ENCODE measurements at places on chromosomes 4 and X.

DNA sequence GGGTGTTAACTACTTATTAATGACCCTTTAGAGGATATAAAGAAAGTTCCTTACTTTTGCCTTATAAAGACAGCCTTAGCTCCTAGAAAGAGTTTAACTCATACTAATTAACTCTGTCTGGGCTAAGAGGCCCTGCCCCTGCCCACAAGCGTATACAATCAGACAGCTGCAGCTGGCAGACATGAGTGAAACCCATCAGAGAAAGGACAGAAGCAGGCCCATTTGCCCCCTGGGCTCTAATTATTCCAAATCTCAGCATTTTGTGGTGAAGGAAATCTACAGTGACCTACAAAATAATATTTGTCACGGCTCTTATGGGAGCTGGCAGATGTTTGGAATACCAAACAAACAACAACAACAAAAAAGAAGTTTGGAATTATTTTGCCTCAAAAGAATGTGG, 71.8 kb downstream of the CHRDL1 start:
- no peak for DNase-seq

GRCh38 chr4:174429701-174430410, 92.4 kb downstream of the HPGD start:
- no peak for DNase-seq

- DNase-seq: no peak
These were observed 671.6 kb upstream of the SLIT2 start for GRCh38 chr4:19580095-19580494.

DNA sequence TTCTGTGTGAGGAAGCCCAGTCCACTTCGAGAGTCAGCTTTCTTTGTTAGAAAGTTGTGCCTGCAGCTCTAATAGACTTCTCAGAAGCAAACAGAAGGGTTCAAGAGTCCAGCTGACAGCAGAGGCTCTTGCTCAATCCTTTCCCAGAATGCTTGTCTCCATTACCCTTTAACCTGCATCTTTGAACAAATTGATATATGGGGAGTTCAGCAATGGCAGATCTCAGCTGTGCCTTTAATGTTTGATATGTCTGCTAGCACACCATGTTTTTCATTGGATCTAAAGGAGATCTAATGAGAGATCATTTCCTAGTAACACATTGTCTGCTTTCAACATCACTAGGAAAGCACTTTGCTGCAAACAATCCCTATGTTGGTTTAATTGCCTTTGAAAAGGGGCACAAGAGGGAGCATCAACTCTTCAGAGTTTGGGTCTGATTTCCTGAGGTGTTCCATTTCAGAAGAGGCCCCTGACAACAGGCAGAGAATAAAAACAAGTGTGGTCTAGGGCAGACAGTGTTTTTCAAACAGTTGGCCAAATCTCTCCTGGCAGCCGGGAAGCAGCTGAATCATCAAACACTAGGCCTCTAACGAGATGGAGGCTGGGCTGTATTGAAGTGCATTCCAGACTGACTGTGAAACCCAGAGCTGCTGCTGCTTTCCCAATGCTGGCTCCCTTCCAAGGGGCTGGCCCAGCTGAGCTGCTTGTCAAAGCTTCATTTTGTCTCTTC, 55.5 kb downstream of the LUZP4 start:
- DNase-seq: no peak

DNA sequence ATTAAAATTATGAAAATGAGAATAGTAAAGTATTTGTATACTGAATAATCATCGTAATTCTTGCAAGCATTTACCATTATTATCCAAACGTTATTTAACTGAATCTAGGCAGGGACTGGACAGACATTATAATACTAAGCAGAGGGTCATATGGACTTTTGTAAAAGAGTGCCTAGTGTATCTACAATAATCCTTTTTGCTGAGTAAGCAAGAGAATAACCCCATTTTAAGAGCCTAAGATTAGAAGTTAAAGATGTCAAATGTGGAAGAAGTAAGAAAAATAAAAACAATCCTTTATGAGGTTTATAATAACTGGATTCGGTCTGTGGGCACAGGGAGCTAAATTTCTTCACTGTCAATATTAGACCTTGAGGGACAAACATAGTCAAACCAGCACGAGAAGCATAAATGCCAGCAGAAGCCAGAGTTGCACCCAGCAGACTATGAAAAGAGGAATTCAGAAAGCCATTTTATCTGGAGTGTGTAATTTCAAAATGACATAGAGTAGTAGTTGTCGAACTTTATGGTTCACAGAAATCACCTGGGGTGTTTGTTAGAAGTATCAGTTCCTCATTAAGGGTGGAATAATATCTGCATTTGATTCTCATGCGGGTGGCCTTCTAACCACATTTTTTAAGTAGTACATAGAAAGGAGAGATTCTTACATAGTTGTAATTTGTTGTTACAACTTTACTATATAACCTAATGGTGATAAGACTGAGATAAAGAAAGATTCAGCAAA, 39.7 kb upstream of the DCLK2 start:
- DNase-seq: no peak

DNA sequence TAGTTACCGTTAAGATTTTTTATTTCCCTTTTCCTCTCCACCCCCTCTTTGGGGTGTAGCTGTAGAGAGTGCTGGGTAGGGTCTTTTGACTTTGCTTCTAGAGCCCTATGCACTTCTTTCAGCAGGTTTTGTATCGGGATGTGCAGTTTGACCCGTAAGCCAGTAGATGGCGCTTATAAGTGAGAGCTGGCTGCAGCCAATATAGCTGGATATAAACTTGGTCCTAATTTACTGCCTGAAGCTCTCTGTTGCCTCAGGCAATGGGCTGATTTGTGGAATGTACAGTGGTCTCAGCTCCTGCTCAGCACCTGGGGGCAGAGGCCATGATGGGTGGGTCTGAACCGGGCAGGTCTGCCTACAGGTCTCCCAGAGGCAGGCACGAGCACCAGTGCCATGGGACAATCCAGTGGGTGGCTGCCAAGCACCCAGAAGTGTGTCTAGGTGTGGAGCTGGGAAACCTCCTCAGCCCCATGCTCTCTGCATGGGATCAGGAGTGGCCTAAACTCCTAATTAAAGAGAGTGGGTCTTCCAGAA, 146.5 kb downstream of the SPANXN1 start:
- DNase-seq: no peak

DNA sequence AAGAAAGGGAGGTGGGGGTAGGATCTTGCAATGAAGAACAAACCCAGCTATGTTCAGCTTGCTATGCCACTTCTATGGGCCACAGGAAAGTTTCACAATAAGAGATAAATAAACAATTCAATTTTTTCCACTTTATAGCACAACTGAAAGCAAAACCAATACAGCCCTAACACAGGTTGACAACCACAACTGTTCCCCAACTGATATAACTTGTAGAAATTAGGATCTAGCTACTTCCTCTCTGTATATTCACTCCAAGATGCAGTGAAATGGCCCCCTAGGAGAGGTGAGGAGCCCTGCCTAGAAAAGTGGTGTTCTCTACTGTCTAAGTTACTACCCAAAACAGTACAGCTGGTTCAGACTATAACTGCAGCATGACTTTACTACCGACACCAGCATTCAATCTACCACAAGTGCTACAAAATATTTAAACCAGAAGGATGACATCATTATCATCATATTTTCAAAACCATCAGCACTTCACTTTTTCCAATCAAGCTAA, 77.0 kb downstream of the FBXW7 start:
- DNase-seq: no peak

DNA sequence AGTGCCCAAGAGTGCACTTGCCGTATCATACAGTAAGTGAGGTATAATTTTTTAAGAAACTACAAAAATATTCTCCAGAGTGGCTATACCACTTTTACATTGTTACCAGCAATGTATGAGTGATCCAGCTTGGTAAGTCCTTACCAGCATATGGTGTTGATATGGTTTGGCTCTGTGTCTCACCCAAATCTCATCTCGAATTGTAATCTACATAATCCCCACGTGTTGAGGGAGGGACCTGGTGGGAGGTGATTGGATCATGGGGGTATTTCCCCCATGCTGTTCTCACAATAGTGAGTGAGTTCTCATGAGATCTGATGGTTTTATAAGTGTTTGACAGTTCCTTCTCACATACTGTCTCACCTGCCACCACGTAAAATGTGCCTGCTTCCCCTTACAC, 44.8 kb downstream of the RBMX start:
- DNase-seq: no peak
